Glomerular endothelial cell (primary cell): ENCODE measurements at places on chromosomes 7 and 10. TPM values are rescaled to one million over a fixed set of nuclear protein-coding genes. Genes with fewer than 3 reads are reported as not detected.

IGF2BP3 gene
- total RNA-seq = 89.8 and 98.3 TPM in 2 replicates

GPR37 gene
- 1.2 and 2.2 TPM in 2 replicates for total RNA-seq

DNA sequence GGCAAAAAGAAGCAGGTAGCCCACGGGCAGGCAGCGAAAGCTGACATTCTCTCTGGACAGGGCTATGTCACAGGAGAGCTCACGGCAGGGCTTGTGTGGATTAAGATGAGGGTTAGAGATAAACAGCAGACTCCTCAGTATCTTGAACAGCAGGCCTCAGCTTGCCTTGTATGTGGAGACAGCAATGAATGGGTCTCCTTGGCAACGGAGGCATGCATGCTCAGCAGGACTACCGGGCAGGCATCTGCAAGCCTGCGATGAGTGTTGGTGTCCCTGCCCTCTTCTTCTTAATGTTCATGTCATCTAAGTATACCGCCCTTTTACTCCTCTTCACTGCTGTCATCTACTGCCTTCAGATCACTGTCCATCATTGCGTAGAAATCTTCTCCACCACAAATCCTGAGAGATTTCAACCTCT is 81.9 kb upstream of the C1GALT1 start:
- DNase-seq = no peak

DNA sequence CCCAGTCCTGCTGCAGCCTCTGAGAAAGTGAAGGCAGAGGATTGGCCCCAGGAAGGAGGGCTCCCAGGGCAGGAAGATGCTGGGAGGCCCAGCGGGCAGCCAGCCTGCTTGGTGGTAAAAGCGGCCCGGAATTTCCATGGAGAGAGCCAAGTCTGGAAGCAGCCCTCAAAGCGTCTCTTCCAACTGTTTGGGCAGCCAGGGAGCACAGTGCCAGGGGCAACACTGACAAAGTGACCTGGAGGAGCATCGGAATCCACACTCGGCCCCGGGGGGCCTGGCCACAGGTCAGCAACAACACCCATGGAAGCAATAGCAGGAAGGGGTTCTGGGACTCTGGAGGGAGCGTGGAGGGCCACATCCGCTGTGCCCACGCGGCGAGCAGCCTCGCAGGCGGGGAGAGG is 63.2 kb upstream of the FGFR2 start:
- DNase-seq = no peak

GRCh38 chr10:129411772-129412171 is 55.3 kb upstream of the MGMT start:
- DNase-seq = no peak

DNA sequence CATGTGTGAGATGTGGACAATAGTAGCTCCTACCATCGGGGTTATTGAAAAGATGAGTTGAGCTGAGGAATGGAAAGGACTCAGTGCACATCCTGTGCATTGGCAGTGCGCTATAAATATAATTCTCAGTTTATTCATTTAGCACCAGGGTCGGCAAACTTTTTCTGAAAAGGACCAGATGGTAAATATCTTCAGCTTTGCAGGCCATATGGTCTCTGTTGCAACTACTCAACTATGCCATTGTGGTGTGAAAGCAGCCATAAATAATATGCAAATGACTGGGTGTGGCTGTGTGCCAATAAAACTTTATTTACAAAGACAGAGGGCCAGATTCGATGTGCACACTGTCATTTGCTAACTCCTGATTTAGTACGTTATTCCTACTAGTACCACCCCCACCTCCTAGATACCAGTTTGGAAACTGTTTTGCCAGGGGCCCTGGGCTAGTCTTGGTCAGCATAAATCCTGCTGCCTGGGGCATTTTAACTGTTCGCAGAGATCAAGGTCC is 422.9 kb upstream of the MKI67 start:
- DNase-seq = no peak

OR2A1 gene
- total RNA-seq = not detected in 2 replicates

CCL24 gene
- total RNA-seq = not detected in 2 replicates

DNA sequence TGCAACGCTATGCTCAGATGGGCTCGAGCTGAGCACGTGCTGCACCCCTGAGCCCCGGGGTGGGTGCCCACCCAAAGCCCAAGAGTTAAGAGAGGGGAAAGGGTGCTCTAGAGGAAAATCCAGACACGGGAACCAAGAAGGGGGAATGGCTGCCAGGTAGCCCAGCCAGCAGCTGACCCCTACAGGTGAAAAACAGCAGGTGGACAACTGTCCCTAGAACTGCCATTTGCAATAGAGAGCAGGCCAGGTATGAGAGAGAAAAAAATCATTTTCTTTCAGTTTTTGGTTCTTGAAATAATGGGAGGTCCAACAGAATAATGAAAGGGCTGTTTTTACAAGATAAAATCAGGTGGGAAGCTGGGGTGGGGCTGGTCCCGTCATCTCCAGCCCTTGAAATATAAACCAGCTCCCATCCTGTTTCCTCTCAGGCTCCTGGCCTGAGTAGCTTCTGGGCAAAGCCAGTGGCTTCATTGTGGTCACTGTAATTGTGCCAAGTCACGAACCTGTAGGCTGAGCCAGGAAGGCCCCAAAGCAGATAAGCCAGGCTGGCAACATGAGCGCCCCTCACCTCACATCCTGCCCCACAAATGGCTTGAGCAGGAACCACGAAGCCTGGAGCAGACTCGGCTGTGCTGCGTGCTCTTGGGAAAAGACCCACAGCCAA is 257.8 kb downstream of the SNX10 start:
- DNase-seq = no peak

DNA sequence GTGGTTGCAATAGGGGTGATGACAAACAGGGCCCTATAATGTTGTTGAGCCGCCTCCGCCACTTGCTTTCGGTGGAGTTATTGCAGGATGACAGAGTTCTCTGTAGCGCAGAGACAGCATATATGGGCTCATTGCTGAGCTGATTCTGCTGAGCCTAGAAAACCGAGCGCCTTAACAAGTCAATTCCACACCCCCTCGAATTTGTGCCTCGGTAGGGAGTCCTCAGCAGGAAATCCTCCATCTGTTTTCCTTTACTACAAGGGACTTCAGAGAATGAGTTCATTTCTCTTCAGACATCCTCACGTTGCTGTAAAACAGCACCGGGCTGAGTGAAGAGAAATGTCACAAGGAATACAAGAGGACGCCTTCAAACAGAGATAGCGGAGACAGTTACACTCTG is 90.7 kb upstream of the KIAA1217 start:
- DNase-seq = no peak

GRCh38 chr7:44285561-44285960 is 39.8 kb downstream of the CAMK2B start:
- no peak for DNase-seq

NAT16 gene
- not detected in 2 replicates for total RNA-seq

CRHR2 gene
- not detected in 2 replicates for total RNA-seq

COL13A1 gene
- 20.1 and 38.7 TPM in 2 replicates for total RNA-seq

CUBN gene
- total RNA-seq = 1.9 and 2.1 TPM in 2 replicates

DNA sequence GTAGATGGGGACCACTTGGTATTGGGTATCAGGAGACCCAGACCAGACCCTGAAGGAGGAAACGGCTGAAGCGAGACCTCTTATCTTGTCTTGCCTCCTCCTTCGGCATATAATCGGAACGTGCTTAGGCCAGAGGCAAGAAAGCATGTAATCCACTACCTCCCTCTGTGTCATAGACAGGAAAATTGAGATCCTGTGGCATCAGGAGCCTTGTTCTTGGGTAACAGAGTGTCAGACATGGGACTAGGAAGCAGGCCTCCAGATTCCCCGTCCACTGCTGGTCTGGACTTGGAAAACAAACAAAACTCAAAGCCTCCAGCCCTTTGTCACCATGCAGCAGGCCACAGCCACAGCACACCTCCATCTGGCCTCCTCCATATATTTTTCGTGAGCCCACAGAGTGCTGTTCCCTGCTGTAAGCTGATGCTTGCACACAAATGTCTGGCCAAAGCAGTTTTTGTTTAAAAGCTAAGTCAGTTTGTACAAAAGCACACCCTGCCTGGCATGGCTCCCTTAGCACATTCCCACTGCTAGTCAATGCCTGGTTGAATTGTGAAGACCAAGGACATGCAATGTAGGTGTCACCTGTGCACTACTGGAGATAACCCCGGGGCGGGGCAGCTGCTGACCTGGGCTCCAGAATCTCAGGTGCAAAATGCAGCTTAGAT is 510.9 kb downstream of the RPS24 start:
- no peak for DNase-seq

GRCh38 chr7:148334959-148335577 is 255.5 kb upstream of the C7orf33 start:
- no peak for DNase-seq

NEBL gene
- total RNA-seq = 0.44 and 0.47 TPM in 2 replicates

- DNase-seq = no peak
Observed at GRCh38 chr10:120039826-120040225, 147.3 kb downstream of the SEC23IP start.

GRCh38 chr10:24114556-24114955 is 94.4 kb upstream of the KIAA1217 start:
- DNase-seq = no peak

- no peak for DNase-seq
Observed at GRCh38 chr7:50400114-50400513, 50.0 kb downstream of the FIGNL1 start.

DNA sequence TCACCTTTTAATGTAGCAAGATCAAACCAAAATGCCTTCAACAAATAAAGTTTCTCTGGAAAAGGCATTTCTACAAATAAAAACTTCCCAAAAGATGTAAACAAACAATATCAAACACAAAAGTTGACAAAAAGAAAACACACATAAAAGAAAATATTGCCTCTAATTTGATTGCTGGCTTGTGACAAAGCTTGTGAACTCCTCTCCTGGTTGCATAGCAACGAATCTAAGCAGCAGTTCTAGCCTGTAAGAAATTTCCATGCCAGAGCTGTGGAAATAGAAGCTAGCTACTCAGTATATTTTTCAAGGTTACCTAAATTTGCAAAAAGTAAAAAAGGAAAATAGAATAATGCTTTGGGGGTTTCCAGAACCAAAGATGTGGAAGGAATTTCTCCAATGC is 173.9 kb upstream of the CDK1 start:
- DNase-seq = no peak

DNA sequence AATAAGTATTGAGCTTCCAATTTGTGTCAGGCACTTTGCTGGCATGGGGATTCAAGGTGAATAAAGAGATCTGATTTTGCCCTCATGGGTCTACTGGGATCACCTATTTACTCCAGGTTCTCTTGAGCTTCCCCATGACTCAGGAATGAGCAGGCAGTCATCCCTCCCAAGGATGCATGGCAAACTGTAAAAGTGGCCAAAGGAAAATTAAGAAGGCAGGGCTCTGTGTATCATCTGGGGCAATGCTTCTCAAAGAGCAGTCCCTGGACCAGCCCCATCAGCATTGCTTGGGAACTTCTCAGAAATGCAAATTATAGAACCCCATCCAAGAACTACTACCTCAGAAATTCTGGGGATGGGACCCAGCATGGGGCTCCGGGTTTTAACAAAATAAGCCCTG is 48.7 kb downstream of the WDFY4 start:
- no peak for DNase-seq

DNA sequence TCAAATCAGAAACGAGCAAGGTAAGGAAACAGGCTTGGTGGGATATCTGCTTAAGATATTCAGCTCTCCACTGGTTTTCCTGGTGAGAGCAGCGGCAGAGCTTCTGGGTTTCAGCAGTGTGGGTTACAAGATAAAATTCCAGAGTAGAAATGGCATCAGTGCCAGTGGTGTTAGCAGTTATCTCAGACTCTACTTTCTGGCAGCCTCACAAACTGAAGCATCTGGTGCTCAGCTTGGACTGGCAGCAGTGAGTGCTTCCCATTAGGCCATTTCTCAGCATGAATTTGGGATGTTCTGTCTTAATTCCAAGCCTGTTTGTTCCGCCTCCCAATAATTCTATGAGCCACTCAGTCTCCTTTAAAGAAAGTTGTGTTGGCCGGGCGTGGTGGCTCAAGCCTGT is 6.9 kb upstream of the GSTO2 start:
- no peak for DNase-seq

DNA sequence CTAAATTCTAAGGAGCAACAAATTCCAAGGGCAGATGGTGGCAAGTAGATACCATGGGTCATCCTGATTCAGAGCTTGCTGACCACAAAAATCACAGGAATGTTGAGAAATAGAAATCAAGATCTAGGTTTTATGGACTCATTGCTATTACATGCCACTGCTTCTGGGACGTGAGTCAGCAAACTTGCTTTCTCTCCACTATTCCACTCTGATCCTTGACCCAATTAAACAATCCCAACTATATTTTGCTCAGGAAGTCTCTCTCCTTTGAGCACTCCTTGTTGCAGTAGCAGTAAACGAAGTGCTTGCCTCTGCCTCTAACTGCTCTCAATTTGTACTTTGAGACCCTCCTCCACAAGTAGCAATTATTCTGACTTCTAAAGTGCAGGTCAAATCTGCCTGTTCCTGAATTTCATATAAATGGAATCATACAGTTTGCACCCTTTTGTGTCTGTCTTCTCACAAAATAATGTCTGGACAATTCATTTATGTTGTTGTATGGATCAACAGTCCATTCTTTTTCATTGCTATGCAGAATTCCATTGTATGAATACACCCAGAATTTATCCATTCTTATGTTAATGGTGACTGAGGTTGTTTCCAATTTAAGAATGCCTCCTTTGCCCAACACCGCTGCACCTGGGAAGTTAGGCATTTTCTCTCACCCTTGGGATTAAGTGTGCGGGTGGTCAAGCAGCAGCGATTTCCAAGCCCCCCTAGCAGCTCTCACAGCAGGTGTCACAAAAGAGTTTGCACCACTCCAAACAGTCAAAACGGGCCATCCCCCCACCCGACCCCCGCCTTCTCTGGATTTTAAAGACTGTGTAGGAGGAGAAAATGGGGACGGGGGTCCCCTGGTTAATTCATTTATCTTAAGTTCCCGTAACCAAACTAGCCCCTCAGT is 35.9 kb downstream of the ACSM6 start:
- DNase-seq = no peak

GPR85 gene
- total RNA-seq = 0.24 and 2.6 TPM in 2 replicates

CFTR gene
- not detected in 2 replicates for total RNA-seq

SLC18A3 gene
- total RNA-seq = not detected in 2 replicates

HPS1 gene
- total RNA-seq = 69.5 and 71.1 TPM in 2 replicates

- DNase-seq = no peak
Observed at GRCh38 chr10:128568990-128569945, 443.0 kb upstream of the MKI67 start.

PRF1 gene
- total RNA-seq = not detected in 2 replicates

- no peak for DNase-seq
Observed at GRCh38 chr7:6181136-6181535, 91.3 kb downstream of the CYTH3 start.

DNA sequence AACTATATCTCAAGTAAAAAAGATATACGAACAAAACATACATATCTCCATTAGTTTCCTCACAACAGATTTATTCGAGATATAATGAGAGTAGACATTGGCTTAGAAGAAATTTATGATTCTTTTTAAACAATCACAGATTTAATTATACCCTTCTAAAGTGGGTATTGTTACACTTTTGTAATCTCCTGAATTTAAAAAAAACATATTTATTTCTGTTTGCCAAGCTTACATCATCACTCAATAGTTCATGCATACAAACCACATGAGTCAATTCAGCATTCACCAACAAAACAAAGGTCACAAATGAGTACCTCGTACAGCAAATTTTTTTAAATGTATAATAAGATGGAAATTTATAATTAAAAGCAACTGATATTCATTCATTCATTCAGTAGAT is 17.6 kb downstream of the LRRN3 start:
- DNase-seq = no peak

CCDC3 gene
- 1.2 and 1.8 TPM in 2 replicates for total RNA-seq

PRSS2 gene
- total RNA-seq = 0.41 and 3.0 TPM in 2 replicates
